ENCODE measurements at places on chromosomes 11 and 22. TPM values are rescaled to one million over a fixed set of nuclear protein-coding genes. Genes with fewer than 3 reads are reported as not detected.

GRCh38 chr22:50016988-50017700 is 4.6 kb upstream of the IL17REL start:
- no peak overlapping the region for H3K27ac ChIP-seq
- no peaks in the 10 kb centered on the region for H3K36me3 ChIP-seq
- H3K4me1 ChIP-seq, result peaks cover 10% of the 10 kb centered on the region
- peaks cover 45% of the 10 kb centered on the region for H3K27me3 ChIP-seq

DNA sequence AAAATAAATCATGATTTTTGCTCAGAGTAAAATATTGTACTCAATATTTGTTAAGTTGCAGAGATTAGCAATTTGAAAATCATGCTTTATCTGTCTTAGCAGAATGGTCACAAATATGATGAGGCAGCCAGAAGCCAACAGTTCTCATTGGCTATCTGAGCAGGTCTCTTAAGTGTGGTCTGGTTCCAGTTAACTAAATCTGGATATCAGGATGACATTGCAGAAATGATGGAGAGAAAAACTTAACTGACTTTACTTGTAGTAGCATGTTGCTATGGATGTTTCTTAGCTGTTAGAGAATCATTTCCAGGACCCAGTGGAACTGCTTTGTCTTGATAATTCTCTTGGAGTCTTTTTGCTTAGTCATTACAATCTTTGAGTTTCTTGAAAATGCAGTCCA is 1070.3 kb downstream of the JRKL start:
- H3K27ac ChIP-seq, result no peak overlapping the region
- no peaks in the 10 kb centered on the region for H3K36me3 ChIP-seq
- no peaks in the 10 kb centered on the region for H3K4me1 ChIP-seq
- no peak overlapping the region for H3K4me3 ChIP-seq

DNA sequence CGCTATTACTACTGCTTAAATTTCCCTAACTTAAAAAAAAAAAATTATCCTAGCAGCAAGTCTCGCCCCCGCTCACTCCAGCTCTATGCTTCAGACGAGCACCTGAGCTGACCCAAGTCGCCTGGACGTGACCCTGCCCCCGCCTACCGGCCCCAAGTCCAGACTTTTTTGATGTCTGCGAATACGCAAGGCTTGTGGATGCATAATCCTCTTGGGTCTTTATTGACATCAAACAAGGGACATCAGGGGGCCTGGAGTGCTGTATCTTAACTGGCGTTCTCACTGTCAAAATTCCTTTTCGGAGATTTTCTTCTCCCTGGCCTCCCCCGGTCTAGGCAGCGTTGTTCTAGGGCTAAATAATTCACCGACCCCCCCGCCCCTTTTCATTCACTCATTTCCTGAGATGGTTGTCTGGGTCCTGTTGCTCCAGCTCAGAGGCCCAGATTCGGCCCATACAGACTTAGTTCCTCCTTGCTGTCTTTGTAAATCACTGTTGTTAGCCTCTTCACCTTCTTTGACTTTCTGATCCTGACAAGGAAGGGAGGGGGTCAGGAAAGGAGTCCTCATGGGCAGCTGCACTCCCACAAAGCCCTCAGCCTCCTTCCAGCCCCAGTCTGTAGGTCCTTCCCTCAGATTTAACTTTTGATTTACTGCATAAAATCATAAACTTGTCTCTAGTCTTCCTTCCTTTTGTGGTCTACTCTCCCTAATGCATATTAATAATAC is 601 bp upstream of the LRP4 start:
- no peak for DNase-seq
- H3K27ac ChIP-seq, result peak overlapping the region; percentile 69
- H3K27me3 ChIP-seq, result no peaks in the 10 kb centered on the region

DNA sequence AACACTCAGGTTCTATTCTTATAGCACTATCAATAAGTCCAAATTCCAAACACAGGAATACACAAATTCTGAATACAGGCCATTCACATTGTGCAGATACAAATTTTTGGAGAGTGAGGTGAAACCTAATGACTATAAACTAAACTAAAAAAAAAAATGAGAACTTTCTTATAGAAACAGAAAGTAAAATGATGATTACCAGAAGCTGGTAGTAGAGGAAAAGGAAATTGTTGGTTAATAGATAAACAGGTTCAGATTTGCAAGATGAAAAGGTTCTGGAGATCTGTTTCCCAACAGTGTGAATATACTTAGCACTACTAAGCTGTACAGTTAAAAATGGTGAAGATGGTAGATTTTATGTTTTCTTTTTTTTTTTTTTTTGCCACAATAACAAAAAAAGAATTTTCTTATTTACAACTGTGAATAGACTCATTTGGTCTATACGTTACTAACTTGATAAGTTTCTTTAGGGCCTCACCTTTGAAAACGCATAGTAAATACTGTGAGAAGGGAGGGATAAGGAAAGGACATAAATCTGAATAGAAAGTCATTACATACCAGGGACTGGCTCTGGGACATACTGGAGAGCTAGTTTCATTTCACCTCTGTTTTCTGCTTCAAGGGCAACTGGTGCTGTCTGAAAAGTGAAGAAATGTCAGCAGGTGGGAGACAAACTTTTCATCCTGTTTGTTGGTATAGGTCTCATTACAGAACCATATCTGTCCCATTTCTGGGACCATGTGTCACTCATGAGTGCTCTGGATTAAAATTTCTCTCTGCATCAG is 14.2 kb upstream of the CCDC89 start:
- no peaks in the 10 kb centered on the region for H3K27me3 ChIP-seq
- no peak overlapping the region for H3K27ac ChIP-seq
- H3K4me1 ChIP-seq, result no peaks in the 10 kb centered on the region
- no peaks in the 10 kb centered on the region for H3K36me3 ChIP-seq
- DNase-seq, result no peak
- no peak overlapping the region for H3K4me3 ChIP-seq

- H3K4me1 ChIP-seq, result peaks cover 19% of the 10 kb centered on the region
- DNase-seq, result no peak
- no peaks in the 10 kb centered on the region for H3K27me3 ChIP-seq
- no peak overlapping the region for H3K27ac ChIP-seq
Measured at GRCh38 chr11:61854966-61855714, 27.0 kb downstream of the FADS2 start.

GRCh38 chr11:122069707-122070360 is 46.2 kb downstream of the BLID start:
- no peak overlapping the region for H3K4me3 ChIP-seq
- no peak for DNase-seq
- H3K36me3 ChIP-seq, result no peaks in the 10 kb centered on the region
- peak overlapping the region; percentile 17 for H3K27ac ChIP-seq
- peaks cover 13% of the 10 kb centered on the region for H3K4me1 ChIP-seq
- no peaks in the 10 kb centered on the region for H3K27me3 ChIP-seq

DNA sequence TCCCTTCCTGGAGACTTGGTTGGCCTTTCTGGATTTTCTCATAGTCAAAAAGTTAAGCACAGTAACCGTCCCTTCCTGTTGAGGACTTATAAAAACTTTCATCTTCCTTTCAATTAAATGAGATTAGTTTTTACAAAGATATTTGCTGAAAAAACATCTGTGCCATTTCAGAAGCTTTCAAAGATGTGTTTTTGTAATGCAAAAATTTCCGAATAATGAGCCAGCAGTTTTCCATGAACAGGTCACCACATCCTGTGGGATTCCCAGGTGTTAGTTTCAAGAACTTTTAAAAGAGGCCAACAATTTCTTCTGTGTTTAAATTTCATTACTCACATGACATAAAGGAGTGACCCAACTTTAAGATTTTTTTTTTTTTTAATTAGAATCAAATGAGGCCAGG is 18.0 kb downstream of the NUP50 start:
- no peaks in the 10 kb centered on the region for H3K4me1 ChIP-seq
- no peak for DNase-seq
- H3K4me3 ChIP-seq, result no peak overlapping the region
- H3K27ac ChIP-seq, result no peak overlapping the region

DNA sequence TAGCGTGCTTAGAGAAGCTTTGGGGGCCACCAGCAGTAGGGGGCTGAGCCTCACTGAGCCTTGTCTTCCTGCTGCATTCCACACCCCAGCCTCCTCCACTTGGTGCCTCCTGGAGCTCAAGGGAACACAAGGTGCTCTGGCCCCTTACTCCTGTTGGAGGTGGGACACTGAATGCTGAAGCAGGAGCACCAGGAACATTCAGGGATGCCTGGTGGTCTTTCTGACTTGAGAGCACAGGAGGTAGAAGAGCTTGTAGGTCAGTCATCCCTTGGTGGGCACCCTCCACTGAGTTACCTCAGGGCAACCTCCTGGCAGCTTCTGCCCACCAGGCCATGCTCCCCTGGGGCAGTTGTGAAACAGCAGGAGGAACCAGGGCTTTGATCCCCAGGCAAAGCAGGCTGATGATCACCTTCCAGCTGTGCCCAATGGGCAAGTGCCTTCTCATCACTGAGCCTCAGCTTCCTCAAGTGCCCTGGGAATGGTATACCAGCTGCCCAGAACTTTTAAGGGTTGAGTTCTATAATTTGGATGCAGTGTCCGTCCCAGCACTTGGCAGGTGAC is 50.1 kb downstream of the CABIN1 start:
- no peak overlapping the region for H3K27ac ChIP-seq
- H3K4me3 ChIP-seq, result no peak overlapping the region
- no peak for DNase-seq
- peaks cover 89% of the 10 kb centered on the region for H3K36me3 ChIP-seq

DNA sequence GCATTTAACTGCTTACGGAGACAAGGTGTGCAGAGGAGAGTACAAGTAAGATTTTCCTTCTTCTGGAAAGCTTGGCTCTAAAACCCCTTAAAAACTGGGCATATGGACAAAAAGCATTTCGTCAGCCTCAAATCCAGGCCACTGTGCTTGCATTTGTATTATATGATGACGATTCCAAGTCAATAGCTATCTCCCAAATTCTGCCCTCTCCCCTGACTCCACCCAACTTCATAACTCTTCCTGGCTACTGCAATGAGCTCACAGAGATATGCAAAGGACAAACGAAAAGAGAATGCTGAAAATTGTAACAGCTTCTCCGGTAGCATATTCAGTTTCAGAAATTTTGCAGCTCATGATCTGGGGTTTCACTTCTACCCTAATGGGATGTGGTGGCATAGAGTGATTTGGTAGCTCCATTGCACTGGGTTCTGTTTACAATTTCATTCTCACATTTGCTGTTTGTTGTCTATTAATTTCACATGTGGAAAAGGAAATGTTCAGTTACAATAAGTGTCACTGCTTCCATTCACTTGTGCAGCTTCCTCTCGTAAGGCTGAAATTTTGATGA is 45.6 kb upstream of the CHRM4 start:
- no peak overlapping the region for H3K4me3 ChIP-seq
- no peaks in the 10 kb centered on the region for H3K27me3 ChIP-seq
- H3K36me3 ChIP-seq, result peaks cover 27% of the 10 kb centered on the region
- no peak for DNase-seq

DNA sequence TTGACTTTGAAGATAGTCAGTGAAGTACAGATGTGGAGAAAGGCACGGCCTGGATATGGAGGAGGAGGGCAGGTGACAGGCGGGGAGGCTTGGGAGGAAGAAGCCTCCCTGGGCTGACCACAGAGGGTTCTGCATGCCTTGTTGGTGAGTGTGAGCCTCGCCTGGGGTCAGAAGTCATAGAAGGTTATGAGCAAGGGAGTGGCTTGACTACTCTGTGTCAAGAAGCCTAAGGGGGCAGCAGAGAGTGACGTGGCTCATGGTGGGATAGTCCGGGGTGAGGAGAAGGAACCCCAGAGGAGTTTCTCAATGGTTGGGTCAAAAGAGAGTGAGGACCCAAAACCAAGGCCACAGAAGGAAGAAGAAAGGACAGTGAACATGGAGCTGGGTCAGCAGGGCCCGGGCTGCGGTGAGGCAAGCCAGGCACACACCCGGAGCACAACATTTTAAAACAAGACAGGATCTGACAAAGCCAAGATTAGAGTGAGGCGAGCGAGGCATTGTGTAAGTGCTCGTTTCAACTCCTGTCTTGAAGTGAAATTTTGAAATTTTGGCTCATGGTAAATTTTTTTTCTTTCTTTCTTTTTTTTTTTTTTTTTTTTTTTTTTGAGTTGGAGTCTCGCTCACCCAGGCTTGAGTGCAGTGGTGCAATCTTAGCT is 31.9 kb downstream of the PDGFB start:
- DNase-seq, result no peak

DNA sequence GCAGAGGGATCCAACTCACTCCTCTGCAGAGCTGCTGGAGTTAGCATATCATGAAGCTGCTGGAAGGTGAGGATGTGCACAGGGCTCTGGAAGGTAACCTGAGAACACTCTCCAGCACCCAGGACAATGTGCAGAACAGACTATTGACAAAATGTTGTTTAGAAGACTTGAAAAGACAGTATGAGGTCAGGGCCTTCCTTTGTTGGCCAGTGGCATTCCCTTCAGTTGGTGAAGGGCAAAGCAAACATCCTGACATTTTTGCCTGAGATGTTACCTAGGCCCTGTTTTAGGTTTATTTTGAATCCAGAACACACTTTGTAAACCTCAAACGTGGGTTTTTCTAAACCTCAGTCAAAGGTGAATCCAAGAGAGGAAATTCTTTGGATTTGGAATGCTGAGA is 67.8 kb downstream of the DEPDC5 start:
- peaks cover 61% of the 10 kb centered on the region for H3K36me3 ChIP-seq
- DNase-seq, result no peak
- H3K27ac ChIP-seq, result no peak overlapping the region
- H3K4me3 ChIP-seq, result no peak overlapping the region
- no peaks in the 10 kb centered on the region for H3K27me3 ChIP-seq

GRCh38 chr22:28243539-28243938 is 324.5 kb upstream of the PITPNB start:
- no peaks in the 10 kb centered on the region for H3K27me3 ChIP-seq
- no peaks in the 10 kb centered on the region for H3K4me1 ChIP-seq
- no peak for DNase-seq
- no peak overlapping the region for H3K4me3 ChIP-seq
- H3K36me3 ChIP-seq, result no peaks in the 10 kb centered on the region

DNA sequence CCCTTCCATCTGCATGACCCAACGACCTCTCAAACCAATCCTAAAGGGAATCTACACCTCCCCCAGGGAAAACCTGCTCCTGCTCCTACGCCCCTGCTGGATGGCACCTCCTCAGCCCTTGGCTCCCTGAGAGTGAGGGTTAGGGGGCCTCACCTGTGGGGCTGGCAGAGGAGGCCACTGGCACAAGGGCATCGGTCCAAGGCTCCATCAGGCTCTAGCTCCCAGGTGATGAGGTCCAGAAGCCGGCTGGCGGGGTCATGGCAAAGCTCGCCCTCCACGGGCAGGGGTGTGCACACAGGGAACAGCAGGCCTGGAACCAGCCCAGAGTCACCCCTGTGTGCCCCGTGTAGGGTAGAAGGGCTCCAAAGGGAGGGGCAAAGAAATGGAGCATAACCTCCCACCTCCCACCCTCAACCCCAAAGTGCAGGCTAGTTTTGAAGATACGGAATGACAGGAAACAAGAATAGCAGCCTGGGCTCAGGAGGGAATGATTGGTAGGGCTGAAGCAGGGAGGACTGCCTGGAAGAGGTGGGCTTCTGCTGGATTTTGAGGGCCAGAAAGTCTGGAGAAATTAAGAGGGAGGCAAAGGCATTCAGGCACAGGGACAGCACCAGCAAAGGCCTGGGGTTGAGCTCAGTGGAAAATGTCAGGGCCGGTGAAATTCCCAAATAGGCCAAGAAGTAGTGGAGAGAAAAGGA is 42.6 kb downstream of the DKK3 start:
- peaks cover 55% of the 10 kb centered on the region for H3K4me1 ChIP-seq
- H3K27me3 ChIP-seq, result no peaks in the 10 kb centered on the region
- H3K4me3 ChIP-seq, result no peak overlapping the region

Gene HEPHL1
- not detected for total RNA-seq

Gene OR6A2
- not detected for total RNA-seq

Gene ST14
- 2.9 TPM for total RNA-seq

Gene OR8G5
- 0.83 TPM for total RNA-seq

Gene ZP1
- not detected for total RNA-seq

Gene CDC45
- 0.42 TPM for total RNA-seq

Gene KCNJ4
- not detected for total RNA-seq

Measured in esophagus muscularis mucosa (tissue), 4 donors.